Stimulated activated CD4-positive, alpha-beta T cell treated with anti-CD3 and anti-CD28 coated beads, Interleukin-15, amount 100 ng/mL, for 1 hour (primary cell): ENCODE measurements at places on chromosomes 16 and 17.
A peak's percentile ranks its signal among the peaks of the same experiment; 100 is the strongest.

DNA sequence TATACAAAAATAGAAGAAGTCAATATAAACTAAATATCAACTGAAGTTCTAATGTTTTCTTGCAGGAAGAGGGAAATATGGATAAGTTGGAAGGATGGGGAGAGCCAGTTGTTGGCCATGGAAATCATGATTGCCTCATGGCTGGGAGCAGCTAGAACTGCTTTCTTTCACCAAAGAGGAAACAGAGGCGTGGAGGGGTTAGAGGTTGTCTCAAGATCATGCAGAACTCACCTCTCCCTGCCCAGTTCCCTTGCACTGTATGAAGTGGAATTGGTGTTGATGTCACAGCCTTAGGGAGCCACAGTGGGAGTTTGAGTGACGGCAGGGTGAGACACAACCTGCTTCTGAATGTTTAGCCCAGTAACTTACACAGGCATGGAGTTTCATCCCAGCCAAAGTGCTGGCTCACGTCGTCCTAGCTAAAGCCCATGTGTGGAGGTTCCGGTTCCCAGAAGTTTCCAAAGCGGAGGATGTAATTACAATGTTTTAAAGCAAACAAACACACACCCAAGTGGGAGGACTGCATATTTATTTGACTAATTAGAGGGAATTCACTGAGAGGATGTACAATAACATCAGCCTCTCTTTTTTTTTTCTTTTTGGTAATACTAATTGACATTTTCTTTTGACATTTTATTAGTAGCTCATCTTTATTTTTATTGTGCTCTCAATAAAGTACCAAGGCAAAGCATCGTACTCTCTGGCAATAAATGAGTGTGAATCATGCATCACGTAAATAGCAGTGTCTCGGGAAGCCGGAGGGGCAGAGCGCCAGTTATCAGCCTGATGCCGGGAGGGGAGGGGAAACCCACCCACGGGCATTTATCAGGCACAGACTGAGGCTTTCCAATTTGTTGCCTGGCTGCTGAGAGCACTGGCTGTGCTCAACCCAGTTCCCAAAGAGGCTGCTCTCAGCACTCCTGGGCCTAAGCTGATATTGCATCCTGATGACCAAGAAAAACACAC, 118.7 kb upstream of the CDH5 start:
- no peak for DNase-seq

DNA sequence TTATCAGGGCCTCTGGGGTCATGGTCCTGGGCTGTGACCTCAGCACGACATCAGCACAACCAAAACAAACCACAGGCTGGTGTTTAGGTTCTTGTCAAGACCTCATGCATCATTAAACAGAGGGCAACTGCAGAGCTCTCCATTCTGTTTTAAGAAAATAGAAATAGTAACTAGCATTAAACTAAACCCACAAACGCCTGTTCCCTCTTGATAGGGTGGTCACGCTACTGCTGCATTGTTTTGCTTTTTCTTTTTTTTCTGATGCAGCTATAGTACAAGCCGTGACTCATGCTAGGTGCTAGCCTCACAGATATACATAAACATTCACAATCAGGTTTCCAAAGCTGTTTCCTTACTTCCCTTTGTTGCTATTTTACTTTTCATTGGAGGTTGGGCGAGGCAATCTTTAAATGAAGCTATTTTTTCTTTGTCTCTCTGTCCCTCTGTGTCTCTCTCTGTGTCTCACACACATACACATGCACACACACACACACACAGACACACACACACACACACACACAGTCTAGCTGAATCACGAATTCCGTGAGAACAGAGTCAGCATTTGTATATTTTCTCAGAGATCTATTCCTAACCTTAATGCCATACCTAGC, 310.3 kb downstream of the CDH13 start:
- no peak for DNase-seq

GRCh38 chr17:9931144-9931741, 26.2 kb upstream of the RCVRN start:
- DNase-seq: no peak

- DNase-seq: no peak
Measured at GRCh38 chr17:1843947-1844346, 14.1 kb downstream of the RPA1 start.

DNA sequence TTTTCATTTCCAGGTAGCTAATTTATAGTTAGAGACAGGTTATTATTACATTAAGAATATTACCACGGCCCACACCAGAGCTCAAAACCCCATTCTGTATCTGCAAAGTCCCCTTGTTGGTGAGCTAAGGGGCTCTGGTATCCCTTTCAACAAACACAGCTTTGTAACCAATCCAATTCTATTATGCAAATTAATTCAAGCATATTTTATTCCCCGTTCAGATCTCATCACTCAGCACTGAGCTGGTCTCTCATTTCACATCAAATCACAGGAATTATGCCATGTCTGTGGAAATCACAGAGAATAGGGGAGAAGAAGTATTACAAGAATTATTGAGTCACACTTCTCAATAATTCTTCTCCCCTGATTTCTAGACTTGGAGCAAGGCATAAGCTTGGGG, 111.7 kb downstream of the CDH11 start:
- no peak for DNase-seq

GRCh38 chr17:21548236-21548635, 144.1 kb upstream of the KCNJ18 start:
- no peak for DNase-seq

- DNase-seq: no peak
Measured at GRCh38 chr16:50360779-50361178, 8.0 kb downstream of the BRD7 start.

DNA sequence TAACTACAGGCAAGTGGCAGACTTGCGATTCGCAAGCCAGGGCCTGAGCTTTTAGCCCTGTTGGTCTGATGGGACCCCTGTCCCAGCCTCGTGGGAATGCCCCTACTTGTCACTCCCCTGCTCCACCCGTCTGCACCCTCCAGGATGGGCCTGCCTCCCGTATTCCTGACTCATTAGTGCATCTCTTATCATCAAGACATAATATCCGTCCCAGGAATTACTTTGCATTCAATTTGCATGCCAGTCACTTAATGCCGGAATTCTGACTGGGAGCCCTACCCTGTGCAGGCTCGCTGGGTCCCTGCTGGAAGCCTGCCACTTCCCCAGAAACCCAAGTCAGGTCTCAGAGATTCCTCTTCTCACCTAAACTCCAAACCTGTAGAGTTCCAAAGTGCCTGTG, 3.3 kb downstream of the PRSS53 start:
- no peak for DNase-seq

GRCh38 chr16:6068063-6068462, 970.5 kb upstream of the EEF2KMT start:
- DNase-seq: no peak

DNA sequence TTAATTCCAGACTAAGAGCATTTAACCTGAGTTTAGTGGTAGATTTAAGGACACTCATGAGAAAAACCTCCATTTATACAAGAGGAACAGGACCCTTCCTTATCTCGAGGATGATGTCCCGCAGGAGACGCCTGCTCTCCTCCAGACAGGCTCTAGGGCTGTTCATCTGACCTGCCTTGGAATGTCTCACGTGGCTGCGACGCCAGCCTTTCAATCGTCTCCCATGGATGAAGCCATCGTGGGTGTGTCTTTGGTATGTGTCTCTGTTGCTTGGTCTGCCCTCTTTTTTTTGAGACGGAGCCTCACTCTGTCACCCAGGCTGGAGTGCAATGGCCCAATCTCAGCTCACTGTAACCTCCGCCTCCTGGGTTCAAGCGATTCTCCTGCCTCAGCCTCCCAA, 16.5 kb downstream of the CHMP6 start:
- DNase-seq: no peak

DNA sequence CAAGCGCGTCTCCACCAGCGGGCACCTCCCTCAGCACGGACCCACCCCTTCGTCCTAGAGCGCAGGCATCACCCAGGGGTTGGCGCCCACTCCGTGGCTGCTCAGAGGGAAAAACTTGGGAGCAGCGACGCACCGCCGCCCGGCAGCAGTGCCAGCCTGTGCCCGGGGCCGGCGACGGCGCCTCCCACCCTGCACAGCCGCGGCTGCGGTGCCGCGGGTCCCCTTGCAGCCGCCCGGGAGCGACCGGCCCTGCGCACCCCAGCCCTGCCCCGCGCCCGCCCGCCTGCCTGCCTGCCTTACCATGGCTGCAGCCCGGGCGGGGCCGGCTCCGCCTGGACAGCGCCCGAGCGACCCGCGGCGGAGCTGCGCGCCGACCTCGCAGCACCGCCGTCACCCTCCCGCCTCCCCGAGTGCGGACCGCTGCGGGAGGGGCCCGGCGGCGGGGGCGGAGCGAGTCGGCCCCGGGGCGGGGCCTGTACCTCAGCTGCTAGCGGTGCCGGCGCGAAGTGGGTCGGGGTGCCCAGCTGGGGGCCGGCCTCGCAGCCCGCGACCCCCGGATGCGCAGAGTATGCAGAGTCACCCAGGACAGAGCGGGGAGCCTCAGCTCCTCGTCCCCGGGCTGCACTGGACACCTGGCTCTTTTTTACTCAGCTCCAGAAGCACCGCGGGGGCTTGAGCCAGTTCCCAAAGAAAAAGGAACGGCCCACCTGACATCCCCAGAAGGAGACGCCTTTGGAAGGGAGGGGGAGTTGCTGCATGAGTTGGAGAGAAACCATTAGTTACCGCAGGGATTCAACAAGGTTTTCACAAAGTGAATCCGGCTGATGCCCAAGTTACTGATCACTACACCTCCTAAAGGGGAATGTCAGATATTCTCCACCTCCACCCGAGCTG, 17.5 kb upstream of the MTMR4 start:
- peak; percentile 57 for DNase-seq

DNA sequence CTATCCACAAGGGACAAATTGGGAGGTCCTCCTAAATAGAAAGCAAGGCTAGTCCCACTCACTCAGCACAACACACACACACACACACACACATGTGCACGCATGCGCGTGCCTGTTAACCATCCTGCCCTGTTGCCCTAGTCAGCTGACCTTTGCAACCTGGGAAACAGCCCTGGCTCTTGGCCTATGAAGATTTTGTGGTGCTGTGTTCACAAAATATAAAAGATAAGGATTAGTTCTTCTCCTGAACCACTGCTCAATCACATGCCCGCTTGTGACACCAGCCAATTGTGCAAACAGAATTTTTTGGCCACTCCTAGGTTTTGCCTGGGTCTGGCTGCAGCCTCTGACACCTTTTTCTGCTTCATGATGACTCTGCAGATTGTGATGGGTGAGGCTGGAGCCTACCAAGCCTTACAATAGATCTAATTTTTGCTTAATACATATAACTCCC, 3.3 kb upstream of the CES1 start:
- no peak for DNase-seq
